ENCODE measurements at places on chromosomes 3 and 15. TPM values are rescaled to one million over a fixed set of nuclear protein-coding genes. Genes with fewer than 3 reads are reported as not detected.
A peak's percentile ranks its signal among the peaks of the same experiment; 100 is the strongest.

GRCh38 chr15:71506946-71507345 is 303.4 kb upstream of the NR2E3 start:
- no peak for DNase-seq
- H3K4me1 ChIP-seq, result no peaks in the 10 kb centered on the region
- H3K27ac ChIP-seq, result no peak overlapping the region
- peaks cover 9% of the 10 kb centered on the region for H3K27me3 ChIP-seq

DNA sequence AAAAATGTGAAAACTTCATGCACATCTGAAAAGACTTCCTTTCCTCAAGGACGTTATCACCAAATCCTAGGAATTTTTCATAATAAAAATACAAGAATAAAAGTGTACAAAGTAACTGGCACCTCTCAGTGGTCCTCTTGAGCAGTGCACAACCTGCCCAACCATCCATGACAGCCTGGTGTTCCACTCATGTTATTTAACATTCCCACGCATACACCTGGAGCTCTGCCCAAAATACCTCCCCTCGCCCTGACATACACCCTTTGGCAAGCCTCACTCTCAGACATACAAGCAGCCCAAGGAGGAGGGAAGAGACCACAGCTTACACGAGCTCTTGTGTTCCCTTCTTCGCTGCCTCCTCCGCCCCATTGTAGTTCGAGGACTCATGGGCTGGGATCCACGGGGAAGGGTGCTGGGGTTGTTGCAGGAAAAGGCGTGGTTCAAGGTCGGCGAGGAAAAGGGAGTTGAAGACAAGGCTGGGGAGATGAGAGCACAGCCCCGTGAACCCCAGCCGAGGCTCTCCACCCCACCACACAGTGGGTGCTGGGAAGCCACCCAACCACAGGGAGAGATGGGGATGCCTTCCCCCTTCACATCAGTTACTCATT is 23.3 kb downstream of the GRIP2 start:
- H3K36me3 ChIP-seq, result no peaks in the 10 kb centered on the region
- no peak overlapping the region for H3K27ac ChIP-seq
- no peak overlapping the region for H3K4me3 ChIP-seq
- H3K27me3 ChIP-seq, result peaks cover 1% of the 10 kb centered on the region

CILP gene
- total RNA-seq, result 0.04 TPM

DNA sequence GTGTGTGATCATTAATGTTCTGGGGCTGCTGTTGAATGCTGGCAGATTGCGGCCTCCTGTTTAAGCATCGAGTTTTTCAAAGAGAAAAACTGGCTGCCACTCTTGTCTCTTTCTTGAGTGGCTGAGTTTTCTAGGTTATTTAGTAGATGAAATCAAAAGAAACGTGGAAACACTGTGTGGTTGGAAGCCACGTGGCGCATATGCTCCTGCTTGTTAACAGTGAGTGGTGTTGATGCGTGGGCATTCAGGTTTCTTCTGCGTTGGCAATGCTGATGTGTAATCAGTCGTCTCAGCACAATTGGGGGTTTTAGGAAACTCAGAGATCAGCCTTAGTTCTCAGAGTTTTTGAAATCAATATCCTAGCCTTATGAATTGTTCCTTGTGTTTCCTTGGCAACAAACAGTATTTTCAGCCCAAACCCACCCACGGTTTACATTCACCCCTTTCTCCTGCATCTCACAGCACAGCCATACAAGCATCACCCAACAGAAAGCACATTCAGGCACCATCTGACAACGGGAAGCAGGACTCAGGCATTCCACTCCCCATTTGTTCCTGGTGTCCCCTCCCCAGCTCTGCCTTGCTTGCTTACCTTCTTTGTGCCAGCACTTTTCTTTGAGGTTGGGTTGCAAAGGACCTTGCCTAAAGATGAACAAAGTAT is 74.7 kb downstream of the SEC22A start:
- no peak for DNase-seq
- no peaks in the 10 kb centered on the region for H3K4me1 ChIP-seq
- H3K27me3 ChIP-seq, result no peaks in the 10 kb centered on the region
- H3K27ac ChIP-seq, result no peak overlapping the region
- no peak overlapping the region for H3K4me3 ChIP-seq
- H3K36me3 ChIP-seq, result peaks cover 2% of the 10 kb centered on the region

DNA sequence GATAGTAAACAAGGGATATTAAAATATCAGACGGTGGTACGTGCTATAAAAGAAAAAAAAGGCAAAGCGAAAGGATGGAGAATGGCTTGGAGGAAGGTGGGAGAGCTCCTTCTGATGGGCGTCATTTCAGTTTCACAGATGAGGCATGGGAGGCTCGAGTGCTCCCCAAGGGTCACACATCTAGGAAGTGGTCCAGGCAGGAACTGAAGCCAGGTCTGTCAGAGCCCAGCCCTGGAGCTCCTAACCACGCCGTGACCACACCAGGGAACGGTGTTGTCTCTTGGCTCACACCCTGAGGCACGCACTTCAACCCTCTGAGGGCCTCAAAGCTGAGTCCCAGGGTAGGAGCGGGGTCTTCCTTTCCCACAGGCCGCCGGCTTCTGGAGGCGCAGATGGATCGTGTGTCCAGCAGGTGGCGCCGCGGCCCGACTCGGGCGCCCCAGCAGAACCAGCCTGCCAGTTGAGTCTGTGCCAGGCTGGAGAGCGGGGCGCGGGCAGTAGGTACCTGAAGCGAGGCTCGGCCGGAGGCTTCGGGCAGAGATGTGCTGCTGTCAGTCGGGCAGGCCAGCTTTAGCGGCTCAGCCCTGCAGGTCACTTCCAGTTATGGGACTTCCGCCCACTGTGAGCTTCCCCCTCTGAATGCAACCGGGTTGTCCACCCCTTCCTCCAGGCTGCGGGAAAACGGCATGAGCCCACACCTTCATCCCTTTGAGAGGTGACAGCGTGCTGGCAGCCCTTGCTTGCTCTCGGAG is 68.1 kb downstream of the SLC6A1 start:
- no peaks in the 10 kb centered on the region for H3K4me1 ChIP-seq
- peak; percentile 52 for DNase-seq
- peaks cover 10% of the 10 kb centered on the region for H3K27me3 ChIP-seq

SYNPR gene
- not detected for total RNA-seq

GRCh38 chr15:56467616-56468015 is 2.7 kb upstream of the MNS1 start:
- H3K27me3 ChIP-seq, result peaks cover 23% of the 10 kb centered on the region
- no peak overlapping the region for H3K27ac ChIP-seq
- peaks cover 32% of the 10 kb centered on the region for H3K4me1 ChIP-seq
- no peak overlapping the region for H3K4me3 ChIP-seq
- H3K36me3 ChIP-seq, result no peaks in the 10 kb centered on the region

RTP3 gene
- not detected for total RNA-seq

LRRC57 gene
- total RNA-seq, result 19.1 TPM

- H3K36me3 ChIP-seq, result no peaks in the 10 kb centered on the region
- H3K4me3 ChIP-seq, result no peak overlapping the region
- no peak for DNase-seq
Measured at GRCh38 chr3:36373084-36373483, 7.2 kb upstream of the STAC start.

PCLAF gene
- total RNA-seq, result 121 TPM

DNA sequence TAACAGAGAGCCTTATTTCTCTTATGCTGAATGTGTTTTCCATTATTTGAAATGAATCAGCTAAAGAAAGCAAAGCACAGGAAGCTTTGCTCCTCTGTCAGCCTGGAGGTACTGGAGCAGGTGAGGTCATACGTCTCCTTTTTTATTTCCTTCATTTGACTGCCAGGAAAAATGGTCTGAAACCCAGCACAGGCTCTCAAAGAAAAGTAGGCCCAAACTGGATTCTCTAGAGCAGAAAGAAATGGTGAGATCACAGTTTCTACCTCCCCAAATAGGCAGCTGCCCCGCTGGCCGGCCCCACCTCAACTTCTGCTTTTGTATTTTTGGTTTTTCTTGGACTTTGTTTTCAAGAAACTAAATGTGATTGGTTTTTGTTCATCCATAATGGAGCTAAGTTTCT is 95.1 kb downstream of the RPL39L start:
- H3K27me3 ChIP-seq, result no peaks in the 10 kb centered on the region
- peak overlapping the region; percentile 74 for H3K27ac ChIP-seq
- H3K4me3 ChIP-seq, result peak overlapping the region; percentile 64
- peaks cover 92% of the 10 kb centered on the region for H3K36me3 ChIP-seq
- peaks cover 85% of the 10 kb centered on the region for H3K4me1 ChIP-seq
- no peak for DNase-seq

DNA sequence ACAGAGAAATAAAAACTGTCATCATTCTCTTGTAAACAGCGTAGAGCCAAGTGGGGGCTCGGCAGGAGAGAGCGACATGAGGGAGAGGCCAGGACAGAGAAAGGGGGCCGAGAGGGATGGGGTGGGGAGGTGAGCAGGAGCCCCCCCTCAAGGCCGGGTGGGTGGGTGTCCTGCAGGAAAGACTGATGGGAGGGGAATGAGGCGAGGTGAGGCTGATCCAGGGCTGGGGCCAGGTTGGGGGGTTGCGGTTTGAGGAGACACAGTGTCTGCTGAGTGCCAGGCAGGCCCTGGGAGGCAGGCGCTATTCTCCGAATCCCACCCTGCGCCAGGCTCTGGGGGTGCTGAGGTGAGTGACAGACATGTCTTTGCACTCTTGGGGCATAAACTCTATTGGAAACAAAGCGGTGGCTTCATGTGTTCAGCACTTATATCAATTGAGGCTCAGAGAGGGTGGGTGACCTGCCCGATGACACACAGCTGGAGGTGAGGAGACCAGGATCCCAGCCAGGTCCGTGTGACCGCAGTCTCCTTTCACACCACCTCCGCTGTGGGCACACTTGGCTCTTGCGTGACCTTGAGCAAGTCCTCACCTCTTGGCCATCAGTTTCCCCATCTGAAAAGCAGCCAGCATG is 19.6 kb upstream of the CSPG4 start:
- no peaks in the 10 kb centered on the region for H3K36me3 ChIP-seq
- peaks cover 20% of the 10 kb centered on the region for H3K4me1 ChIP-seq
- no peak overlapping the region for H3K4me3 ChIP-seq

CFAP92 gene
- total RNA-seq, result not detected
